Small intestine (tissue), 16 donors: ENCODE measurements at places on chromosomes 12 and 14. TPM values are rescaled to one million over a fixed set of nuclear protein-coding genes. Genes with fewer than 3 reads are reported as not detected.

The SLC11A2 gene
- polyA plus RNA-seq = 8.9 TPM

DNA sequence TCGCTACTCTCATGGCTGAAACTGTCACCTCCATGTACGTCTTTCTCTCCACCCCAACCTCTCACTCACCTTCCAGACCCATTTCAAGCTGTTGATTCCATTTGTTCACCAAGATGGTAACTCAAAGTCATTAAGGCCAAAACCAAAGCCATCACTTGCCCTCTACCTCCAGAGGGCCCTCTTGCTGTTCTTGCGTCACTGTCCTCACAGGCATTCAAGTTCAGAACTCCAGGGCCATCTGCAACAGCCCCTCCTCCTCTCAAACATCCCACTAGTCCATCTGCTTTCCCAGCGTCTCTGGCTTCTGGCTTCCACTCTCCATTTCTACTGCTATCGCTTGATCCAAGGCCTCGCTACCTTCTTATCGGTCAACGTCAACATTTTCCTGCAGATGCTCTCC lies 74.5 kb downstream of the VWF start:
- no peak for DNase-seq

DNA sequence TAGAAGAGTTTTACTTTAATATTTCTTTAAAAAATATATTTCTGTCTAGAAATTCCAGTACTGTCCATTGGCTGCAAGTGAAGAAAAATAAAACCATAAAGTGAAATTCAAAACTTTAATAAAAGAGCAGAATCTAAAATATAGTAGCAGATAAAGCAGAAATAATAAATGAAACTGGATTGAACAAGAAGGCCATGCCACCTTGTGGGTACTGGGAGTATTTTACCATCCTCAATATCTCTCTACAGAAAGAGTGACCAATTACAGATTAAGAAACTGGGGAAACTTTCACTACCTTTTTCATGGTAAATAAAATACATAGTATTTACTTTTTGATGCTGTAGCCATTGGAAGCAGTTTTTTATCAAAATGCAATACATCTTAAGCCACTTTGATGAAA lies 220.5 kb downstream of the BCAT1 start:
- DNase-seq = no peak

DNA sequence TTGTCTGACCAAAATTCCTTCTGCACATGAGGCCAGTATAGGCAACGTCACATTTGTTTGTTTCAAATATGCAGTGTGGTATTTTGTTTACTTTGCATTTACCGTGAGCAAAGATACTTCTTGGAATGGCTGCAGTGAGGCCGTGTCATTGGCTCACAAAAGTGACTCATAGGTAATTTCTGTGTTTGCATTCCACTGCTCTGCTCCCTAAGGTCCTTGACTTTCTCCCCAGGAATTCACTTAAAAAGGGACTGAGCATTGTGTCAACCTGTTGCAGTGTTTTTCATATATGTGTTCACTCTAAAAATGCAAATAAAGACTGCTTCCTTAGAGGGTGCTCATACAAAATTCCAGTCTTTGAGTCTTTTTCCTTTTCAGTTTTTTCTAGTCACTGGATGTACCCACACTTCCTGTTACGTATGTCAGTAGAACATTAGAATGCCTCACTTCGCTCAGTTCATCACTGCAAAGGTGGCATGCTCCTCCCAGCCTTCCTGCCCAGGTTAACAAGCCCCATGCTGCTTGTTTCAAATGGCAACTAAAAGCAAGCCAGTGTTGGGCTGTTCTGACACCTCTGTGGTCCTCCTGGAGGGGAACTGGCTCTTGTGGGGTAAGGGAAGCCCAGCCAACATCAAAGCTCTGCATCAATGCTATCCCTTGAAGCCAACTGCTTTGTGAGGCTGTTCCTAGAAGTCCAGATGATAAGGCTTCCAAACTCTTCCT lies 9.1 kb downstream of the C12orf76 start:
- peak; percentile 84 for DNase-seq

DNA sequence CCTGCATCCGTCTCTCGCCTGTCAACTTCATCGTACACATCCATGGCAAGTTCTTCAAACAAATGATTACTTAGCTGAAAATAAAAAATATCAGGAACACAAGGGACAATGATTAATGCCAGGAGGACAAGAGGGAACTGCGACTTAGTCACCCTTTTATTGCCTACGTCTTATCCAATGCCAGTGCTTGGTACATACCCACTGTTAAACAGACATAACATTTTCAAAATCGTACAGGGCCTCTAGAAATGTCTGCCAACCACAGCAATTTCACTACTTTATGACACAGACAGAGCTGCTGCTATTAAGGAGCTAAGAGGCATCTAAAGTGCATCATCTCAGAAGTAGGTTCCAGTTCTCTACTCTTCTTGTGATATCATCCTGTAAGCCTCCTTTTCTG lies 34.6 kb downstream of the GIT2 start:
- DNase-seq = no peak

DNA sequence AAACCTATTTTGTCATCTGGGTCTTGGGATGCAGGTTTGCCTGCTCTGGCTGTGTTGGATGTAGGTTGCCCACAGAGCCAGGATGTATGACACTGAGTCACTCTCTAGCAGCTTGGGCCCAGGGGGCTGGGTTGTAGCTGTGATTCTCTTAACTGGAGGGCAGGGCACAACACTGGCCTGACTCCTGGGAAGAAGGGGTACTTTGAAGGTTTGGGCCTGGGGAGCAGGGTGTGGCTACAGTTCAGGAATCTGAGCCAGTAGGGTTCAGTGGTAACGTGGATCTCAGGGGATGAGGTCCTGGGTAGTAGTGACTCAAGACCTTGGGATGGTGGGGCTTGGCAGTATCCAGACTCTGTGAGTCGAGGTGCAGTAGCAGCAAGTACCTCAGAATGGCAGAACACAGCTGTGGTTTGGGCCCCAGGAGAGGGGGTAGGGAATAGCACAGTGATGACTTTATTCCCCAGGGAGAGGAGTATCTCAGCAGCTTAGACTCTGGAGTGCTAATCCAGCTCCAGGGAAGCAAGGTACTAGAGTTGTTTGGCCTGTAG lies 25.7 kb downstream of the TBC1D15 start:
- DNase-seq = no peak

GRCh38 chr12:52900896-52901714 lies 3.8 kb downstream of the KRT8 start:
- no peak for DNase-seq

DNA sequence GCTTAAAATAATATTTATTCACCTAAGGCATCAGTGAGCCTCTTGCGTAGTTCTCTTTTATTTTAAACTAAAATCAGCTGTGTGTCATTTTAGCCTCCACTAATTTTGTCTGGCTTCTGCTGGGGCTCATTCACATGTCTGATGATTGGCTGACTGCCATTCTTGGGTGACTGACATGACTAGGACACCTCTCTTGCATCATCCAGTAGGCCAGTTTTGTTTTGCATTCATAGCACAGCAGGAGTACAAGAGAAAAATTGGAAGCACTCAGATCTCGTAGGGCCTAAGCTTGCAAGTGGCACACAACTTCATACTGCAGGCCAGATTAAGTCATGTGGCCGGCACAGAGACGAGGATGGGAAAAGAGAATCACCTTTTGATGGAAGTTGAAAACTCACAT lies 1226.5 kb downstream of the GALC start:
- no peak for DNase-seq

- DNase-seq = no peak
These were observed 280.7 kb upstream of the SOX5 start for GRCh38 chr12:24230061-24230701.
